CD8-positive, alpha-beta memory T cell (primary cell): ENCODE measurements at places on chromosomes 2 and 18.

DNA sequence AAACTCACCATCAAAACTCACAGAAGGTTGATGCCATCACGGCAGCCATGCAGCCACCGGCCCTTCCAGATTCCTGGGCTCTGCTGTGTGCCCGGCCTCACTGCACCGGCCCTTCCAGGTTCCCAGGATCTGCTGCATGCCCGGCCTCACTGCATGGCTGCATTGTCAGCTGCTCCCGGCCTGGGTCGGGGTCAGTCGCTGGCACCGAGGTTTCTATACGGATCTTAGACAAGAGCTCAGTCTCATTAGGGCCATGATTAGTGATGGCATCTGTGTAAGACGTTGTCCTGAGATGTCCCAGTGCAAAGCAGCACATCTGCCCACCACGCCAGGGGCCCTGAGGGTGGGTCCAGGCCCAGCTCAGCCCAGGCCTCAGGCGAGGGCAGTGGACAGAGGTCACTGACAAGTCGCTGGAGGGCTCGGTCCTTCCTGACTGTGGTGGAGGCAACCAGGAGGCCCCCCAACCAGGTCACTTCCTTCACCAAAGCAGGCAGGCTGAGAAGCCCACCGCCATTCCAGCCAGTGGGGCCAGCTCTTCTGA lies 29.4 kb downstream of the TMEM18 start:
- DNase-seq = no peak

- DNase-seq = no peak
Measured at GRCh38 chr2:122486086-122486485, 730.6 kb downstream of the TSN start.

DNA sequence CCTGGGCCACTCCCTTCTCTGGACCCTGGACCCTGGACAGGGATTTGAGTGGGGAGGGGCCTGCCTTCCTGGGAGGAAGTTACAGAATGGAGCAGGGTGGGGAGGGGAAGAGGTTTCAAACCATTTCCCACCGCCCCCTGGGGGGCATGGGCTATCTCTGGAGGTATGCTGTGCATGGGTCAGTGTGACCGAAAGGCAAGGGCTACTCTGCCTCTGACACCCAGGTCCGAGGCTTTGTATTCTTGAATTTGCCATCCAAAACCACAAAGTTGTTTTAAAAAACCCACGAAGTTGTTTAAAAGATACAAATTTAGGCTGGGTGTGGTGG lies 46.9 kb downstream of the GORASP2 start:
- no peak for DNase-seq

DNA sequence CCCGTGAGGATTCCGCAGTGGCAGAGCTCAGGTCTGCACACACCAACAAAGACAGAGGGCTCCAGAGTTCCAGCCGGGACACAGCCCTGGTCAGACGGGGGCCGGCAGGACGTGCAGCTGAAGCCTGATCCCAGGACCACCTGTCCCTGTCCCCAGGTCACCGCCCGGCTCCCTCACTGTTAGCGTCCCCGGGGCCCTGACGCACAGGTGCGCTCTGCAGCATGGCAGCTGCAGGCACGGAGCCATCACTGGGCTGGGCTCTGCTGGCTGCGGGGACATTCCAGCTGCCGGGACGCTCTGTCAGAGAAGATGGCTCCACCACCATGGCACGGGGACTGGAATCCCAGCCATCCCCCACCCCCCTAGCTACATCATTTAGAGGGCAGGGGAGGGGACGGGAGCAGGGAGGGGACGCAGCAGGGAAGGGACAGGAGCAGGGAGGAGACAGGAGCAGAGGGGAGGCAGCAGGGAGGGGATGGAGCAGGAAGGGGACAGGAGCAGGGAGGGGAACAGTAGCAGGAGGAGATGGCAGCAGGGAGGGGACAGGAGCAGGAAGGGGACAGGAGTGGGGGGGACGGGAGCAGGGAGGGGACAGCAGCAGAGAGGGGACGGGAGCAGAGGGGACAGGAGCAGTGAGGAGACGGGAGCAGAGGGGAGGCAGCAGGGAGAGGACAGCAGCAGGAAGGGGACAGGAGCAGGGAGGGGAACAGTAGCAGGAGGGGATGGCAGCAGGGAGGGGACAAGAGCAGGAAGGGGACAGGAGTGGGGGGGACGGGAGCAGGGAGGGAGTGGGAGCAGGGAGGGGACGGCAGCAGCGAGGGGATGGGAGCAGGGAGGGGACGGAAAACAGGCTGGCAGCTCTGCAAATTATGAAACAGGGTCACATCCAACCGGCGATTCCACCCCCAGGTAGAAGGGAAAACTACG lies 39.8 kb downstream of the SLC66A2 start:
- no peak for DNase-seq

DNA sequence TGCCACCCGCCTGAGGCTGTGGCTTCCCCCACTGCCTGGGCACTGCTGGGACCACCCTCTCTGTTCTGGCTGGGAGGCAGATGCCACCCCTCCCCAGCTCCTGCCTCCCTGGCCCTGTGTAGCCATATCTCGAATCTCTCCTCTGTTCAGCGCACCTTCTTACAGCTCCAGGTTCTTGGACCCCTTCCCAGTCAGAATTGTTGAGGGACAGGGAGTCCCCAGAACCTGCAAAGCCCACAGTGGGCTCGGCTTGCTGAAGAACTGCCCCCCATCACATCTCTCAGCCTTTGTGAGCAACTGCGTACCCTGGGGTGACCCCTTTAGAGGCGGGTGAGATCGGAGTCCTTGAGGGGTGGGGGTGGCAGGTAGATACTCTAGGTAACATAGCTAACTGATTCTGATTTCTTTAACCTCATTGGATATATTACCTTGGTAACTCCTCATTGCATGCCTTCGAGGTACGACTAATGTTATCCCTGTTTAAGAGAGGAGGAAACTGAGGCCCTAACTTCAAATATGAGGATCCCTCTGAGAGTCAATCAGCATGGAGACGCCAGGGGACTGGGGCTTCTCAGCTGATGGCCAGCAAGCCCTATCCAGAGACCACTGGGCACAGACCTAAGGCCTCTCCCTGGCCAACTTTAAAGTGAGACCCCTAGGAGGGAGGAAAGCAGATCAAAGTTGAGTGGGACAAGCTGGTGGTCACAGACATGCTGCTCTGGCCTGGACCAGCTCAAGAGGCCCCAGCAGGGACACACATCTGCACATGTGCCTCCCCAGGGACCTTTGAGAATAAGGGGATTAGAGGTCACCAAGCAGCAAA lies 101.3 kb downstream of the CAPN13 start:
- no peak for DNase-seq

DNA sequence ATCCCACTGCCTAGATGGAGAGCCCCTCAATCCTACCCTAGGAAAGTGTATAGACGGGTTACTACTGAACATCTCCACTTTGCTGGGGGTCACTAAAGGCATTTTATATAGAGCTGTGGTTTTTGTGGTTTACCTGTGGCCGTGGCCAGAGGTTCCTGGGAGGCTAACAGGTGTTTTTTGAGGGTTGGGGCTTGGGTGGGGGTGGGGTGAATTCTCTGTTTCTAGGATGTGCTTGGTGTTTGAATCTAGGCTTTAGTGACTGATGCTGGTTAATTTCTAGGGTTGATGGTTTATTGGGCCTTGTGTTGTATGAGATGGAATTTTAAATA lies 7.7 kb downstream of the HOXD8 start:
- no peak for DNase-seq

DNA sequence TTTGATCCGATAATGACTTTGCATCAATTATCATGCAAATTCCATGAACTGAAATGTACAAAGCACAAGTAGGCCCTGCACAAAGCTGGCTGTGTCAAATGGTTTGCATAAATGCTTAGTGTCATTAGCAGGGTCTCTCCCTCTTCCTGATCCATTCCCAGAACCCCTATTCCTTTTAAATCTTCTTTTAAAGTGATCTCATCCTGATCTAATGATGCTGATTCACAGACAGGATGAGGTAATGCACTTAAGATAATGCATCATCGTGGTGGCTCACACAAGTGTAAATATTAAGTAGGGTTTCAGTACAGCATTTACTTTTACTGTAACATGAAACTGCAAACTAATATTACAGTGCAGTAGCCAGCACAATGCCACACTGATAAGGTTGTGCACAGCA lies 304.8 kb upstream of the SOX11 start:
- no peak for DNase-seq

GRCh38 chr2:235986361-235986760 lies 181.8 kb downstream of the GBX2 start:
- DNase-seq = no peak

- no peak for DNase-seq
Measured at GRCh38 chr2:120771111-120771780, 35.6 kb downstream of the GLI2 start.

DNA sequence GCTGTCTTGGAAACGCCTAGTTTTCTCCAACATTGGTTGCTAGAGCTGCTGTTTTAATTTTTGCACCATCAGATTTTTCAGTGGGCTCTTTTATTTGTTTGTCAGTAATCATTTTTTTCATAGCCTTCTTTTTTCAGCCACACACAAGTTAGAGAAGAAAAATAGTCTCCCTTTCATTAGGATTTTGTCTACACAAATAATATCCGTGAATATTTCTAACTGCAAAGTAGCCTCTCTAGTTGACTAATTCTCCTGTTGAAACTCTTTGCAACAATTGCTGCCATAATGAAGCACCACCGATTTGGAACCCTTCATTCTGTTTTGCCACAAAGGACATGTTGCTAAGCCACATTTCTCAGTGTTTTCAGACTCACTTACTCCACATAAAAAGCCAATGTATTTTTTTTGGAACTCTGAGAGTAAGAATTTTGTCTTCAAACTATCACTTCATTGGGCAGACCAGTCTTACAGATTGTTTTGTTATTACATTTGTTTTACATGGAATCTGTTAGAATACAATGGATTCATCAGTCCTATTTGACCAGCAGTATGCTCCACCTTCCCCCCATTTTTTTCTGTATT lies 9.6 kb downstream of the KCNJ3 start:
- no peak for DNase-seq

- peak; percentile 8 for DNase-seq
Measured at GRCh38 chr18:42028247-42028832, 73.3 kb downstream of the PIK3C3 start.

DNA sequence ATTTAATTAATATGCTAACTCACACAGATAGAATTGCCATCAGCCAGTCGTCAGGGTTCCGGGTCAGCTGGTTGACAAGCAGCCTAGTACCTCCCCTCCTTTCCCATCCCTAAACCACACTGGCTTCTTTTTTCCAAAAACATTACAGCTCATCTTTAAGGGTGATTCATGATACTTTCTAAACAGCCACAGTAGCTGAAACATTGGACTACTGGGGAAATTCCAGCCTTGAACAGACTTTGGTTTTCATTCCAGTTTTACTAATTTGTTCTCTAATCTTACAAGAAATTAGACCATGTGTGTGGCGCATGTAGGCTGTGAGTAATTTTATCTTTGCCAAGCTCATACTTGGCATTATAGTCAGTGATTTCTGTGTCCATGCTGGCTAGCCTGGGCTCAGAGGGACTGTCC lies 110.8 kb downstream of the FMNL2 start:
- DNase-seq = no peak

- DNase-seq = no peak
Measured at GRCh38 chr2:10497797-10498251, 49.7 kb upstream of the ODC1 start.

GRCh38 chr2:164840458-164840929 lies 1.1 kb downstream of the COBLL1 start:
- DNase-seq = no peak

DNA sequence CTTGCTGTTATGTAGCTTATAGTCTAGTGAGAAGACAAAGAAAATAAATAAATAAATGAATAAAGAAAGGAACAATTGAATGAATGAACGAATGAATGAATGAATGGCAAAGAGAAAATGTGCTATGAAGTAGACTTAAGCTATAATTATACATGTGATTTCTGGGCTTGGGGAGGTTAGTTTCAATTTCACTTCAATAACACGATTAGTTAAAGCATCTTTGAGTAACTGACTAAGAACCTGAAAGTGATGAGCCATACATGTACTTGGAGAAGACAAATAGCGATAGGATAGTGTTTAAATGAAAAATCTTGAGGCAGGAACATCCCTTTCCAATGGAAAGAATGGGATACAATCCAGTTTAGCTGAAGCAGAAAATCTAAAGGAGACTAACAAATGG lies 593.1 kb upstream of the LRRTM4 start:
- DNase-seq = no peak

DNA sequence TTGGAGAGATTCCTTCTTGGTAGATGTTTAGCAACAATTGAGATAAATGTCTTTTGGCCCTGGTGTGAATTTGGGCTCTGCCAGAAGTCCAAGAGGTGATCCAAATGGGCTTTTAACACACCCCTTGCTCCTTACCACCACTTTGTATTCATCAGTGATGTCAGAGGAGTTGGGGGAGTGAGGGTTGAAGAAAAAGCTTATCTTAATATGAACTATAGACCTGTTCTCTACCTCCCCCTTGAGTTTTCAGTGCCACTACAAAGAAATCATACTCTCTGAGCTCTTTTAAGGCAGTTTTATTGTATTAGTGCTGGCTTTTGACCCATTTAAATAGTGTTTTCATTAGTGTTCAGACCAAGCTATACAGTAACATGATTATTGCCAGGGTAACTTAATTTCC lies 229.1 kb downstream of the PHLPP1 start:
- no peak for DNase-seq

- DNase-seq = no peak
Measured at GRCh38 chr2:141068053-141068682, 1062.6 kb downstream of the LRP1B start.

GRCh38 chr2:151315381-151315903 lies 26.0 kb upstream of the NMI start:
- DNase-seq = no peak

DNA sequence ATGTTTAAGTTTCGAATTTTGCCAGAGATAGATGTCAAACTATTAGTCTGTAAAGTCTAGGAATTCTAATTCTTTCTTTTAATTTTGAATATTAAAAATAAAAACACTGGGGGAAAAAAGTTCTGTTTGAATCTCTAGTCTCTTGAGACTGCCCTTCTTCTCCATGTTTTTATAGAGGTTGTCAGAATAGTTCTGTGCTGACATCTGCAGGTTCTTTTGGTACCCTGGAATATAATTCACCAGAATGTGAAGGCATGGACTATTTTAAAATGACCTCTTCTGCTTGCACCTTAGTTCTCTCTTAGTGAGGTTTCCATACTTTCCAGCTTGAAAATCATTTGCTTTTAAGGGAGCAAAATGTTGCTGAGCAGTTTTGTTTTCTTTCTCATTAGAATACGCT lies 121.0 kb upstream of the MSTN start:
- no peak for DNase-seq

DNA sequence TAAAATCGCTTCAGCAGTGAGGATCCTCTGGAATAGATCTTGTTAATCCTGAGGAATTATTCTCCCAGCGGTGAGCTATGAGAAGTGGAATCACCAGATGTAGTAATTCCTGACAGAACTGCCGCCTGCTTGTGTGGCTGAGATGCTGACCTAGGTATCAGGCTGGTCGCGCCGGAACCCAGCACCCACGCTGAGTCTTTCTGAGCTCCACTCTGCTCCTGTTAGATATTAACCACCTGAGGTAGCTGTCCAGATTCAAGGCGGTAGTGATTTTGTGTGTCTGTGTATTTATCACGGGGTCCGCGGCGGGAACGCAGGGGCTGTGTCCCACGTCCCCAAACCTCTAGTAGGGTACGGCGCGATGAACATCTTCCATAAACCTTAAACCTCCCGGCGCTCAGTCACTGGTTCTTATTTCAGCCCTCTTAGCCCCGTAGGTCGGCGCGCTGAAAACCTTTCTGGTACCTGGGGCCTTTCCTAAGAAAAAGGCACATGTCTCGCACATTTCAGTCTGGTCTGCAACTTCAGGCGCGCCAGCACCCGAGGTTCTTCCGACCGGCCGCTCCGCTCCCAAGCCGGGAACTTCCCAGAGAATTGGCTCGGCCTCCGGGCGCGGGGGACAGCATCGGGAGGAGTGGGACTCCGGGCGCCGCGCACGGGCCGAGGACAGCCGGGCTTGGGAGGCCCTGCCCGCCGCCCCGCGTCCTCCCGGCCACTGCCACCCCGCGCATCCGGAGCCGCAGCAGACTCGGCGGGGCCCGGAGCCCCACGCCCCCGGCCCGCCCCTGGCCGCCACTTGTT lies 542 bp upstream of the CNNM3 start:
- DNase-seq = no peak
